PC-3 (cell line): ENCODE measurements at places on chromosomes 1 and 21. TPM values are rescaled to one million over a fixed set of nuclear protein-coding genes. Genes with fewer than 3 reads are reported as not detected.

Gene ZZZ3
- 58.1 and 77.8 TPM in 2 replicates for total RNA-seq

Gene RGS1
- total RNA-seq: not detected in 2 replicates

Gene KLF17
- total RNA-seq: 0.26 and 0.58 TPM in 2 replicates

Gene ATP1A2
- not detected in 2 replicates for total RNA-seq

Gene TSTD1
- total RNA-seq: 10.2 and 16.5 TPM in 2 replicates

Gene CFHR3
- total RNA-seq: not detected in 2 replicates

DNA sequence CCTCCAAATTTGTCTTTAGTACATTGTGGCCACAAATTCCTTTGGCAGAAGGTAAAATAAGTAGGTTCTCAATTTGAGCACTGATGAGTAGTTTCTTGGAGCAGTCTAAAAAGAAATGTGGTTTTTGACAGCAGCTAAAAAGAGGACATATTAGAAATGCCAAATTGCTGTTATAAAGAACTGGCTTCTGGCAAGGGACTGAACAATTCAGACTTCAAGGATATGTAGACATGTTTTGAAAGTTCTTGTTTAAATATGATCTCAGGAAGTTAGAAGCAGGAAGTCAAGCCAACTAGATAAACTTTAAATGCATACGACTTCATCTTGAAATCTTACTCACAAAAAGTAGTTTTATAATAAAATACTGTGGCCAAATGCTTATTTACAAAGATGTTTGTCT lies 18.8 kb downstream of the C1orf52 start:
- no peak overlapping the region for H3K4me3 ChIP-seq
- no peak for DNase-seq
- H3K27ac ChIP-seq: no peak overlapping the region
- no peaks in the 10 kb centered on the region for H3K36me3 ChIP-seq
- H3K27me3 ChIP-seq: no peaks in the 10 kb centered on the region

DNA sequence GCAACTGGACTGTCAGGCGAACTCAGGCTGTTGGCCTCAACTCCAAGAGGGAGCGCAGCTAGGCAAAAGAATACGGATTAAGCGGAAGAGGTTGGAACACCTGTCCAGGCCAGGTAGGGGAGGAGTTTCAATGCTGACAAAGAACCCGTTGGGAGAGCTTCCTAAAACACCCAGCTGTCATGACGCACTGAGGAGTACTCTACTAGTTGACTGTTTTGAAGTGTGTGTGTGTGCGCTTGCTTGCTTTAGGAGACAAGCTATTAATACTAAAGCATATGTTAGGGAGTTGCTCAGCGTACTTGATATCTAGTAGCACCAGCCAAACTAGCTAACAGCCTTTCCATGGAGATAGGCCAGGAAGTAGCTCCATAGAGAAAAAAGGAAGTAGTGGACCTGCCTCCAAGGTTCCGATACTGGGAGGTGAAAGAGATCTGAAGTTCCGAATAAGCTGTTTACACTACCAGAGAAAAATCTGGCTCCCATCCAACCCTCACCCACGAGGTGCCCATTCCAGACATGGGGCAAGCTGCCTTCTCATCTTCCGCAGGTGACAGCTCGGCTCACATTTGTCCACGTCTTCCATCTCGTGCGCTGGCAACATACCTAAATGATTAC lies 974 bp upstream of the FNBP1L start:
- no peaks in the 10 kb centered on the region for H3K27me3 ChIP-seq
- H3K27ac ChIP-seq: no peak overlapping the region
- peak overlapping the region; percentile 85 for H3K4me3 ChIP-seq
- peak; percentile 57 for DNase-seq
- H3K4me1 ChIP-seq: peaks cover 29% of the 10 kb centered on the region

DNA sequence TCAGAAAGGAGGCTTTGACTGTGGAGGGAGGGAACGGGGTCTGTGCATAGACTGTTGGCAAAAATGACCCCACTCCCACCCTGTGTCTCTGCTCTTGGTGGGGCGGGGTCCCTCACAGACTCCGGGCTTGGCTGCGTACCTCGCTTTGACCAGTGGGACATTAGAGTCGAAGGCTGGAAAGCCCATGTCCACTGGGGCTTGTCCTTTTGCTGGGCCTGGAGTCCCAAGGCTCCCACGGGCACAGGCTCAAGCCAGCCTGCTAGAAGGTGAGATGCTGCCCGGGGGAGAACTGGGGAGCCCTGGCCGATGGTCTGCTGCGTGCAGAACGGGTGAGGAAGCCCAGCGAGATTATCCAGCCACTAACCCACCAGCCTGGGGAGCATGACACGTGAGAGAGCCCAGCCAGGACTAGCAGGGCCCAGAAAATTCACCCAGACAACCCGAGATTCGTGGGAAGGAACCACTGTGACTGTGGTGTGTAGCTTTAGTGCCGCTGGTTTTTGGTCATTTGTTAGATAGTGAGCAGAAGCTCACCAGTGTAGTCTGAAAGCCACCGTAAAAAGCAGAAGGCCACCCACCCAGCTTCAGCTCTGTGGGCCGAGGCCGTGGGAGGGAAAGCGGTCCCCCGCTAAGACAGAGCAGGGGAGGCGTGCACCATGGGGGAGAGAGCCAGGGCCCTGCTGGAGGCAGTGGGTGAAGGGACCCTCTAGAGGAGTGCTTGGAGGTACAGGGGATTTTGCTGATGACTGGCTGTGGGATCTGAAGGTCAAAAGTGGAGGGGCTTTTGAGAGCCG lies 78.3 kb upstream of the C1orf174 start:
- no peak overlapping the region for H3K27ac ChIP-seq
- H3K4me1 ChIP-seq: no peaks in the 10 kb centered on the region
- H3K36me3 ChIP-seq: no peaks in the 10 kb centered on the region
- peaks cover 93% of the 10 kb centered on the region for H3K27me3 ChIP-seq
- H3K4me3 ChIP-seq: no peak overlapping the region

- no peak for DNase-seq
Measured at GRCh38 chr1:93700532-93701469, 19.2 kb upstream of the BCAR3 start.

- DNase-seq: no peak
- no peak overlapping the region for H3K4me3 ChIP-seq
- H3K4me1 ChIP-seq: no peaks in the 10 kb centered on the region
Measured at GRCh38 chr21:29487154-29487553, 188.4 kb downstream of the BACH1 start.

DNA sequence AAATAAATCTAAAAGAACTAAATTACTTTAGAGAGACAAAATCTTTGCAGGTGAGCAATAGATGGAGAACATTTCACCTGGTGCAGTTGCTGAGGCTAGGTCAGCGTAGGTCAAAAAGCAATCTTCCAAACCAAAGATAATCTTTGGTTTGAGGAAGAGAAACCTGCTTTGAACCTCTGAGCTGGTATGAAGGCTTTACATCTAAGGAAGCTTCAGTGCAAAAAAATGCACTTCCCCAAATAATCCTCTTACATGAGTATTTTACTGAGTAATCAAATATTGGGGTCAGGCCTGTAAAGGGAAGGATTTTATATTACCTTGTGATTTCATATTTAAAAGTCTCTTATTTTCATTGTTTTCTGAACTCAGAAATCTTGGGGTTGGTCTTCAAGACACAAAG lies 223.6 kb downstream of the SRGAP2C start:
- H3K27ac ChIP-seq: no peak overlapping the region
- H3K36me3 ChIP-seq: no peaks in the 10 kb centered on the region
- DNase-seq: no peak
- H3K4me1 ChIP-seq: no peaks in the 10 kb centered on the region
- H3K27me3 ChIP-seq: no peaks in the 10 kb centered on the region

- H3K4me1 ChIP-seq: no peaks in the 10 kb centered on the region
- no peak overlapping the region for H3K27ac ChIP-seq
- DNase-seq: no peak
- no peak overlapping the region for H3K4me3 ChIP-seq
Measured at GRCh38 chr1:100722221-100722620, 2.7 kb downstream of the VCAM1 start.

DNA sequence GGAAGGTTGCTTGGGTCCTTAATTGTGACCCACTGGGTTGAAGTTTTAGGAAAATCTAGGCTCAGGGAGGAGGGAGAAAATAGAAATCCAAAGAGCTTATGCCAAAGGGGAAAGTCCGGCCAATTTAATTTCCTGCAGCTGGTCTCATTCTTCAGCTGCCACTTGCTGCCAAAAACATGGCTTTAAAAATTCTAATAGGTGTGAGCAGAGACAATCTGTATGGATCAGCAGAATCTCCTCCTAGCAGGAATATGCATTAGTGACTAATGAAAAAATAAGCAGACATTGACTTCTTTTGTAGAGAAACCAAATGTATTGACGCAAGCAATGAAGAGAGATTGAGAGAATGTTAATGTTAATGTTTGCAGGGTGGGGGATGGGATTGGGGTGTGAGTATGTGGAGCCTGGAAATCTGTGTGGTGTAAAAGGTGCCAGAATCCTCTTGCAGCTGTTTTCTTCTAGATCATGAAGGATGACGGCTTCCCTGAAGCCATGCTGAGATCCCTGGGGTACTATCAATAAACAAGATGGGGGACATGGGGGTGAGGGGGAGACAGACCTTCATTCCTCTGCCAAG lies 35.3 kb downstream of the VWA5B1 start:
- H3K4me3 ChIP-seq: no peak overlapping the region
- H3K4me1 ChIP-seq: no peaks in the 10 kb centered on the region
- no peaks in the 10 kb centered on the region for H3K27me3 ChIP-seq
- no peak overlapping the region for H3K27ac ChIP-seq
- DNase-seq: no peak

- H3K4me1 ChIP-seq: no peaks in the 10 kb centered on the region
- H3K27me3 ChIP-seq: peaks cover 63% of the 10 kb centered on the region
- DNase-seq: no peak
- no peak overlapping the region for H3K4me3 ChIP-seq
- H3K36me3 ChIP-seq: no peaks in the 10 kb centered on the region
Measured at GRCh38 chr1:38221006-38221649, 174.5 kb upstream of the POU3F1 start.

- H3K4me1 ChIP-seq: no peaks in the 10 kb centered on the region
- DNase-seq: no peak
- peaks cover 71% of the 10 kb centered on the region for H3K36me3 ChIP-seq
- no peaks in the 10 kb centered on the region for H3K27me3 ChIP-seq
Measured at GRCh38 chr21:46248422-46248782, 19.8 kb upstream of the LSS start.
